SK-N-DZ (cell line): ENCODE measurements at places on chromosomes 6 and 20.

- no peak for DNase-seq
Measured at GRCh38 chr6:111070105-111071005, 16.9 kb upstream of the SLC16A10 start.

DNA sequence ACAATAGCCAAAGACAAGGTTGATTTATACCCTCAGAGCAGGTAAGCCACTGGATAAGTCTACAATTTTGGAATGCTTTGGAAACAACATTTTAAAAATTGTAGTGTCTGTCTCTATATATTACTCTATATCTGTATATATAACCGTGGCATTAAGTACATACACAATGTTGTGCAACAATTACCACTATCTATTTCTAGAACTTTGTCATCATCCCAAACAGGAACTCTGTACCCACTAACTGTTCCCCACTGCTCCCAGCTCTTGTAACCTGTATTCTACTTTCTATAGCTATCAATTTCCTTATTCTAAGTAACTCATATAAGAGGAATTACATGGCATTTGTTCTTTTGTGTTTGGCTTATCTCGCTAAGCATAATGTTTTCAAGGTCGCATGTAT is 78.2 kb upstream of the ASCC3 start:
- DNase-seq = no peak

- no peak for DNase-seq
Measured at GRCh38 chr6:156851454-156851921, 74.3 kb downstream of the ARID1B start.

DNA sequence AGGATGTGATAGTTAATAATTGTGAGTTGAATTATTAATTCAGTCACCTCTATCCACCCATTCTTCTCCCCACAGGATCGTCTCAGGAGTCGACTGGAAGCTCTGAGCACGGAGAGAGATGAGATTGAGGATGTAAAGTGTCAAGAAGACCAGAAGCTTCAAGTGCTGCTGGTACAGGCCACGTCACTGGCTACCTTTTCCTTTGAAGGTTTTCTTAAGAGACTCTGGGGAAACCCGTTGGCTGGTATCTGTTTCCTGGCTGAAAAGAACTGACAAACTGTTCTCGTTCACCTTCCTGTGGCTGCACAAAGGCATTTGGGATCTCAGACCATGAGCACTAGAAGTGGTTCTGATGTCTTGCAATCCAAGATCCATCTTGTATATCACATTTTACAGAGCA is 3.8 kb downstream of the TRIM15 start:
- DNase-seq = no peak

DNA sequence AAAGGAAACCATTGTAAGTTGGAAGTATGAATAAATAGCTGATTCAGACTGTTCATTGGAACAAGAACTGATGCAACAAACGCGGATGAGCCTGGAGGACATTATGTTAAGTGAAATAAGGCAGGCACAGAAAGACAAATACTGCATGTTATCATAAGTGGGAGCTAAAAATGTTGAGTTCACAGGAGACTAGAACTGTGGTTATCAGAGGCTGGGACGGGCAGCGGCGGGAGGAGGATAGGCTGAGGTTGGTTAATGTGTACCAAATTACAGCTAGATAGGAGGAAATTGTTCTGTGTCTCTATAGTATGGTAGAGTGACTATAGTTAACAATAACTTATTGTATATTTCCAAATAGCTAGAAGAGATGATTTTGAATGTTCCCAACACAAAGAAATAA is 40.8 kb downstream of the FAM229B start:
- DNase-seq = no peak

DNA sequence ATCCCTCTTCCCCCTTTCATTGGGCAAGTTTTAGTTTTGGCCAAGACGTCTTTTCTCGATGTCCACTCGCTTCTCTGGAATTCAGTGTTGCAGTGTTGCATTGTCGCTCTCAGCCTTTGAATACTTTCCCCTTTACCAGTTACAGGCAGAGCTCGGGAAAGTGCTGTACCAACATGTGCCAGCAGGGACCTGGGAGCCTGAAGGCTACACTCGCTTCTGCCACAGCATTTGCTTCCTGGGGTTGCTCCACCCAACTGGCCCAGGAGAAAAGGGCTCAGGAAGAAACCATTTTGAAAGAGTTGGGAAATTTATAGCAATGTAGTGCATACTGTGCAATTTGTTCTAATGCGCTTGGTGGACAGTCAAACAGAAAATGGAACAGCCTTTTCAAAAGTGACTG is 78.6 kb downstream of the LINC00237 start:
- no peak for DNase-seq

DNA sequence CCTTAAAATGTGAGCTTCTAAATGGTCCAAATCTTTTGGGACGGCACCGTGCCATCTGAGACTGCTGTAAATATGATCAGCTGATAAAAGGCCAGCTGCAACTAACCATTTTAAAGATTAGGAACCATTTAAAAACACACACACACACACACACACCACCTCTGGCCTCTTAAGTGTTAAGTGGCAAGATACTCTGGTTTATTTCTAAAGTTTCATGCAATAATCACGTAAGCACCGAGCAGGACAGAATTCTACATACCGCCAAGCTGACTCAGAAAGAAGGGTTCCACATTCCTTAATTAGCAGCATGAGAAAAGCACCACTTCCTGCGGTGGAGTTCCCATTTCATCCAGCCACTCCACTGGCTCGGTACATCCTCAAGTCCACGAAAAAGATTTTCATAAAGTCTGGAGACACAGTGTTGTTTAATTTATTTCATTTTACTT is 17.8 kb upstream of the ZNF217 start:
- DNase-seq = peak; percentile 64

DNA sequence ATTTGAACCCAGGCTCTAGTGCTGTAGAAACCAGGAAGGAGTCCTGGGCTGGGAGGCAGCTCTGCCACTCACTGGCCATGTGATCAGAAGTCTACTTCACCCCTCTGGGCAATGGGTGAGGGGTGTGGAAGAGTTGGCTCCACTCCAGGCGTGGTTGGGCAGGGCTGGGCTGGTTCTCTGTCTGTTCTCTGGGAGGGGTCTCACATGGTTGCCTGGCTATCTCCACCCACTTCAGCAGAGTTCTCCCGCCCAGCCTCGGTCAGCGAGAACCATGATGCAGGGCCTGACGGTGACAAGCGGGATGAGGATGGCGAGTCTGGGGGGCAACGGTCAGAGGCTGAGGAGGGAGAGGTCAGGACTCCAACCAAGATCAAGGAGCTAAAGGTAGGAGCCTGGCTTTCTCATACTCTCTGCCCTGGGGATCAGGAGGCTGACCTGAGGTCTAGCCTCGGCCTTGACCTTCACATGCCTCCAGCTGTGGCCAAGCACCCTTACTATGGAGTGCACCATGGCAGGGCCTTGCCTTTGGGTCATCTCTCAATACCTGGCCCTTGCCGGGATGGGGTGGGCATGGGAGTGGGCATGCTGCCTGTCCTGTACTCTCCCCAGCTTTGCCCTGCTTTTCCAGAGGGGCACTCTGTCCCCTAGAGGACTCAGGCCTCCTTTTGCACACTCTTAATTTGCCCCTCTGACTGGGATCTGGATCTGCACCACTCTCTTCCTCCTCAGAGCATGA is 39.6 kb downstream of the EPB41L1 start:
- no peak for DNase-seq

- no peak for DNase-seq
Measured at GRCh38 chr6:116382587-116382986, 11.8 kb downstream of the DSE start.

- peak; percentile 23 for DNase-seq
Measured at GRCh38 chr6:41257369-41258195, 28.9 kb downstream of the TREM1 start.
